ENCODE measurements at places on chromosomes 16 and 17. TPM values are rescaled to one million over a fixed set of nuclear protein-coding genes. Genes with fewer than 3 reads are reported as not detected.

- no peak for DNase-seq
These were observed 37.3 kb upstream of the CDC42EP4 start for GRCh38 chr17:73349138-73349537.

DNA sequence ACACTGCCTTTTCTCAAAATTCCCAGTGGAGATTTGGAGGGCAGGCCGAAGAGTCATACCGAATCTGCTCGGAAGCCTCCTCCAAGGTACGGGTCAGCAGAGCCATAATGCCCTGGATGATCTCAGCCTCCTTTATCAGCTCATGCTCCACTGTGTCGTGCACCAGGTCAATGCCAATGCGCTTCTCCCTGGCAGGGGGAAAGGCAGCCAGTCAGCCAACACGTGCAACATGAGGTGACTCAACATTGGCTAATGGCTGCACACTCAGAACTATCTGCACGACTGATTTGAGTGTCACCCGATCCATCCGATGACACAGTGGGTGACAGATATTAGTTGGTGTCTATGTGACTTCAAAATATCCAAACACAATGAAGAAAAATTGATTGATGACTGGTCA lies 15.8 kb downstream of the TEKT1 start:
- DNase-seq = no peak

DNA sequence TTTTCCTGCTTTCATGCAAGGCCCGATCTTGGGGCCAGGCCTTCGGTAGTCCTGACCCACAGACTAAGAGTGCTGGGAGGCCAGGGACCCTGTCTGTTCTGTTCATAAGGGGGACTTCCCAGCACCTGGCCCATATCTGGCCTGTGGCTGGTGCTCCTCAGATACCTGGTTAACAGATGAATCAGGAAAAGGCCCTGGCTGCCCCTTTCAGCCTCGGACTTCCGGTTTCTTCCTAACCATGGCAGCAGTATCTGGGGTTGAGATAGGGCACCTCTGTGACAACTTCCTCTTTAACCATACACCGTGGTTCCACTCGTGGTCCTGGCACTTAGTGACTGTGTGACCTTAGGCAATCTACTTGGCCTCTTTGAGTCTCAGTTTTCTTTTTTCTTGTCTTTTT lies 18.4 kb downstream of the PLCG2 start:
- DNase-seq = no peak

DNA sequence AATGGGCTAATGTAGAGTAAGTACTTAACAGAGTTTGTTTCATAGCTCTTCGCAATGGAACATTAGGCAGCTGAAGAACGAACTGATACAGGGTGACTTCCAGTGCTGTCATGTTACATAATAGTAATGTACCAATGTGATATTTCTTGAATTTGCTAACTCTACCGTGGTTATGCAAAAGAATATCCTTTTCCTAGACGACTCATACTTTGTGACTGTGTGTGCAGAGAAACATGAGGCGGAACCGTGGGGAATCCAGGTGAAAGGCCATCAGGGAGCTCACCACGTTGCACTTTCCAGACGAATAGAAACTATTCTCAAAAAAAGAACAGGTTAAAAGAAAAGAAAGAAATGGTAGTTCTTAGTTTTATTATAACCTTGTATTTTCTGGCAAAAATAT lies 13.2 kb downstream of the NOB1 start:
- DNase-seq = no peak

DNA sequence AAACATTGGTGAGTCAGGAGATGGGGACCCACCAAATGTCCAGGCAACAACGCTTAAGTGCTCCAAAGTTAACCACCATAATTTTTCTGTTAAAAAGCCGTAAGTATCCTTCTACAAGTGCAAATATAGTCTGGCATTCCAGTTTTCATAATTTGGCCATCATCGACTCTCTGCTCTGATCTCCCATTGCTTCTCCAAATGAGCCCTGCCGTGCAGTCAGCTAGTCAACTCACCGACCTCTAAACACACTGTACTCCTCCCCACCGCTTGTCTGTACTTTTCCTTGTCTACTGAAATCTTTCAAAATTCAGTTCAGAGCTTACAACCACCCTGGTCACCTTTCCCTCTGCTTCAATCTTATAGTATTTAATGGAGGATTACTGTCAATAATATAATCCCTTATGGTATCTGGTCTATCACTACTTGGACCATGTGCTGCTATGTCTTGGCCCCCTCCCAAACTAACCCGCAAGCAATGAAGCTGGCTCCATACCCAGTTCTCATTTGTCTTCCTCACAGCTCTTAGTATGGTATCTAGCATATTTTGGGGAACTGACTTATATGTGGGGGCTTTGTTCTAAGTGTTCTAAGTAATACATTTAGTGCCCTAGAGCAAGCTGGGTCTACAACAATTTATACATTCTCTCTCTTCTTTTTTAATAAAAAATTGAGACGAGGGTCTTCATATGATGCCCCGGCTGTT lies 52.7 kb upstream of the SLC25A19 start:
- no peak for DNase-seq

DNA sequence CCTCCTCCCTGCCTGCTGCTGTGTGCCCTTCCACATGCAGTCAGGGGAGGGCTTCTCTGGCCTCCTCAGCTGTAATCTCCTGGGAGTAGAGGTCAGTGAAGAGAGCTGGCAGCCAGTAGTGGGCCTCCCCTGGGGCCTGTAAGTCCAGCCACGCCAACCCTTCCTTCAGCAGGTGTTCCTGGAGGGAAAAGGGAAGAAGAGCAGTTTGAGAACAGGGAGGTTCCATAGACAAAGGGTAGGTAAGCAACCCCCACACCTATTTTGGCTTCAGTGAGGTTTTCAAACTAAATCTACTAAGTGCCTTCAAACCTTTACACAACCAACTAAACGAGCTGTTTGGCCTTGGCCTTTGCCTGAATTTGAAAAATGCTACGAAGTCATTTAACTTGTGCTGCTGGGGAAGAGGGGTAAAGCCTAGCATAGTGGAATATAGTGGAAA lies 14.2 kb downstream of the SNF8 start:
- DNase-seq = no peak

DNA sequence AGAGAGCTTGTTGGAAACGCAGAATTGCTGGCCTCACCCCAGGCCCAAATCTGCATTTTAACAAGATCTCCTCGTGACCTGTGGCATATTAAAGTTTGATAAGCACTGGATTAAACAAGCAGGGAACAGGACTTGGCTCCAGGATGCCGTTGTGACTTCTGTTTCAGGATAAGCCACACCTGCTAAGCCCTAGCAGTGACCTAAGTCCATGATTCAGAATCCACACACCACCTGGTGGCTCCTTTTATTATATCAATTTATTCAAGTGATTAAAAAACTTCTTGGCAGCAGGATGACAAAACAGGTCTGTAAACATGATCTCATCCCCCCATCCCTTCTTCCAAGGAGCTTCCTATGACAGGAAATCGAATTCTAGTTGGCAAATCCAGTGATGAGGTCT lies 9.1 kb downstream of the NAGPA start:
- peak; percentile 54 for DNase-seq

DNA sequence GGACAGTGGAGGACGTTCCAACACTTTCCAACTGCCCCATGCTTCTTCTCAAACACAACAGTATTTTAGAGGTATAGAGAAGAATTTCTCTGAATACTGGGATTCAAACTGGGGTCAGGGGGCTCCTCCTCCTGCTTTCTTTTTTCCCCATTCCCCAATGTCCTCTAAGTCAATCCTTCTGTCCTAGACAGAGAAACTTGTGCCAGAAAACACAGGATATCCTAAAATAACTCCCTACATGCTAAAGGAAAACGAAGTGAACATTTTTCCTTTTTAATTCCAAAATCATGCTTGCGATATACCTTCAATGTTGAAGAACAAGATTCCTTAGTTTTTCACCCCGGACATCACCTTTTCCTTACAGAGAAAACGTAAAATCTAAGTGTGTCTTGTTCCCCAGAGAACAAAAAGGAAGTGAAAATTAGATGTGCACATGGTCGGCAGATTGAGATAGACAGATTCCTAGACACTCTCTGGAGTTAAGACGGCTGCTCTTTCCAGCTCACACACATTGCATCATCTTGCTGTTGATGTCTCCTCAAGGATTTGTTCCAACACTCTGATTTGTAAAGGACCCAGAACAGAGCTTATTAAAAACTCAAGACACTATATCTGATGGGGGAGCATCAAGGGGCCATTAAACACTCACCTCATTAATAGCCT lies 228.2 kb downstream of the GRIN2A start:
- DNase-seq = no peak

- DNase-seq = peak; percentile 53
These were observed 1.1 kb downstream of the FLII start for GRCh38 chr17:18257268-18257981.

DNA sequence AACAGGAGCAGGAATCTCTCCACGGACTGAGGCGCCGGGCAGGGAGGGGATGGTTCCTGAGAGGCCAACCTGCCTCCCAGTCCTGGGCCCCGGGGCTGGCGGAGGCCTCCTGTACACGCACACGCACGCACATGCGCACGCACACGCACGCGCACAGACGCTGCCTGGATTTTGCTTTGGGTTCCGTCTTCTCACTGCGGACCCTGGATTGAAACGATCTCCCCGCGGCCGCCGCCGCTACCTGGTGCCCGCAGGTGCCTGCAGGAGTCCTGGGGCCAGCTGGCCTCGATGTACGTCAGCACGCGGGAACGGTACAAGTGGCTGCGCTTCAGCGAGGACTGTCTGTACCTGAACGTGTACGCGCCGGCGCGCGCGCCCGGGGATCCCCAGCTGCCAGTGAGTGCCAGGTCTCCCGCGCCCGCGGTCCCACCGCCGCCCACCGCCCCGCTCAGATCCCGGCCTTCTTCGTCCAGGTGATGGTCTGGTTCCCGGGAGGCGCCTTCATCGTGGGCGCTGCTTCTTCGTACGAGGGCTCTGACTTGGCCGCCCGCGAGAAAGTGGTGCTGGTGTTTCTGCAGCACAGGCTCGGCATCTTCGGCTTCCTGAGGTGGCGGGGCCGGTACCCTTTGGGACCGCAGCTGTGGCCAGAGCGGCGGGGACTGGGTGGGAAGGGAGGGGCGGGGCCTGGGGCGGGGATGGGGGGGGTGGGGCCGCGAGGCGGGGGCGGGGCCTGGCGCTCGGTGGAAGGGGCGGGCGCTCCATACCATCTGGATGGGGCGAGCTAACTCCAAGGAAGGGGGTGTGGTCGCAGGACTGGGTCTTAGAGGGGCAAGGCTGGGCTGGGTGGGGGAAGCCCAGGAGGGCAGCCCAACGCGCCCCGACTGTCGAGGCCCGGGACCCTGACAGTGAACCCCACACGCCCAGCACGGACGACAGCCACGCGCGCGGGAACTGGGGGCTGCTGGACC lies 12.3 kb downstream of the CES4A start:
- no peak for DNase-seq

DNA sequence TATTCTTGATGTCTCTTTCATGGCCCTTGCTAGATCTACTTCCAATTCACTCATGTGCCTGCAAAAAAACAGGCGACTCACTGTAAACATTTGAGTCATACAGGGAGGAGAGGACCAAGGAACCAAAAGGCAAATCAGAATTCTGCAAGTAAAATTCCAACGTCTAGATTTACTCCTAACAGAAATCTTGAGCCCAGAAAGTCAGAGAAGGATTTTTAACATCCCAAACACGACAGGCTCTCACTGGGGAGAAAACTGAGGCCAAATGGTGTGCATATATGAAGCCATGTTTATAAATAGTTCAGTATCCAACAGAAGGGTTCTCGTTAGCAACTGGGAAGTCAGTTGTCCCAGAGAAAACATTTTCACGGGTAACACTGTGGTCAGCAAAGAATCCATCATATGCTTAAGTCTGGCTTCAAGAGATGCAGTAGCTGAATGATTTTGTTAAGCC lies 40.1 kb downstream of the LITAF start:
- DNase-seq = no peak

- DNase-seq = no peak
These were observed 43.2 kb downstream of the PIMREG start for GRCh38 chr17:6487251-6488007.

GRCh38 chr16:76835339-76835738 lies 355.7 kb upstream of the MON1B start:
- no peak for DNase-seq

GRCh38 chr16:53297477-53297876 lies 136.8 kb upstream of the RBL2 start:
- no peak for DNase-seq

GRCh38 chr17:10210151-10210574 lies 11.8 kb upstream of the GAS7 start:
- DNase-seq = no peak

- peak; percentile 24 for DNase-seq
These were observed 19.9 kb downstream of the SP2 start for GRCh38 chr17:47915776-47916398.

DNA sequence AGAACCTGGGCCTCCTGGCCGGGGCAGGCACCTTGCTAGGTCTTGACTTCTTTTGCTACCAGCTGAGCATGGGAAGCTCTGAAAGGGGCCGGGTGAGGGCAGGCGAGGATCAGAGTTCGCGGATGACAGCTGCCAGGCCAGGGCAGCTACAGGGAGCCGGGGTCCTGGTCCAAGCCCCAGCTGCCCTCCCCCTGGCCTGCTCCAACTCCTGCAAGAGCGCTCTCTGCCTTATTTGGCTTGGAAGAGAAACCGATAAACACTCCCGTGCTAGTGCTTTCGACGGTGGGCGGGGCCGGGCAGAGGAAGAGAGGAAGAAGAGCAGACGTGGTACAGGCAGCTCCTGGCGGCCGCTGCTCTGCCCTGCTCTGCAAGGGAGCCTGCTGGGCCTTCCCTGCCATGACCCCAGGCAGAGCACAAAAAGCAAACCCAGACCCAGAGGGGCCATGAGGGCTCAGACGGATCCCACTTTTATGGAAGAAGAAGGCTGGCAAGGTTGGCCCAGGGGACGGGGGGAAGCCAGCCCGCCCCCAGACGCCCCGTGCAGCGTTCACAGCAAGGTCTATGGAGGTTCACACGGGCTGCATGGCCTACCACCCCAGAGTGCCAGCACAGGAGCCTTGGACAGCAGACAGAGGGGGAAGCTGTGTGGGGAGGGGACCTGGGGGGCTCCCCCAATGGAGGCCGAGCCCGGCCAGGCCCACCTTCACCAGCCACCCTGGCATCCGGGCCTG lies 25.6 kb downstream of the PIEZO1 start:
- no peak for DNase-seq

DNA sequence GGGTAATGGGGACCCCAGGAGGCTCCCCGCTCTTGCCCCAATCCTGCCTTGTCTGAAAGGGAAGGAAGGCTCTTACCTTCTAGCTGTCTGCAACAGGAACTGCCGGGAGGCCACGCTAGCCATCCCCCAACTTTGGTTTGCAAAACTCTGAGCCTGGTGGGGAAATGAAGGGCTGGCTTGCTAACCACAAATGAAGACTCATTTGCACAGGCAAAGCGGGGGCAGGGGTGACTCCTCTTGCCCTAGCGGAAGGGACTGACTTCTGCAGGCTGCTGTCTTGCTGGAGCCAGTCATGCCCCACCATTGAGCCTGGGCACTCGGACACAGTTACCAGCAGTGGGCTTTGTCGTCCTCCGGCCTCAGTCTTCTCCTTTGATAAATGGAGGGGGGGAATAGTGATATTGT lies 52.6 kb downstream of the PLCG2 start:
- no peak for DNase-seq

- no peak for DNase-seq
These were observed 40.5 kb downstream of the CEP95 start for GRCh38 chr17:64547319-64547718.

Gene GAS7
- 0.10 TPM for total RNA-seq

Gene PRR11
- total RNA-seq = 74.1 TPM

Gene OTOA
- 0.07 TPM for total RNA-seq

Gene DNAAF8
- total RNA-seq = 0.31 TPM

Gene CEP112
- total RNA-seq = 2.0 TPM

Gene ABCC1
- total RNA-seq = 22.1 TPM
